ENCODE measurements at places on chromosomes 1 and 21.

DNA sequence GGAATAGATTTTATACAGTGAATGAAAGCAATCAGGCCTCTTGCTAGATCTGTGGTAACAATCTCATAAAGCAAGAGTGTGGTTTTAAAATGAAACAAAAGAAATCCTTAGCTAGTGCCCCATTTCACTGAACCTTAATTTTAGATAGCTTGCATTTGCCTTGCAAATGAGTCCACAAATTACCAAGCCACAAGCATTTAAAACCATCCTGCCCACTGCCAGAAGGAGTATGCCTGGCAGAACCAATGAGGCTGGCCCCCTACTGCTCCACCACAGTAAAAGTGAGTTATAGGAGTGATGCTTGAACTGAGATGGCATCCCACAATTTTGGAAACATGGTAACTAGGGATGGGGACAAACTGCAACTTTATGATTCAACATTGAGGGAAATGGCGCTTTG, 206.4 kb upstream of the LMO4 start:
- no peak for DNase-seq

GRCh38 chr1:246221485-246222255, 285.4 kb downstream of the SMYD3 start:
- no peak for DNase-seq

DNA sequence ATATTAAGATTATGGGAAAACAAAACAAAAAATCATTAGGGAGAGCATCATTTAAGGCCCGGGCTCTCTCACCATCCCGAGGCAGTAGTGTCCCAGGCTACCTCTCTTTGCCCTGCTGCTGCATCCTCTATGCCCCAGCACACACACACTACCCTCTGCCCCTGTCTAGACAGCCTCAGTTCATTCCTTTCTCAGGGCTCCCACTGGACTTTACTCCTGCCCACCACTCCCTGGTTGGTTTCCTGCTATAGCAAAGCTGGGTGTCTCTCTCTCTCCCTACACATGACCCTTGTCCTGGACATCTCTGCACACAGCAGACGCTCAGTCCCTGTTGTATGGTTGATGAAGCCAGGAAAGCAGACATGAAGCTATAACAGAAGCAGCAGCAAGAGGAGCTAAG, 30.7 kb downstream of the GNG12 start:
- no peak for DNase-seq

GRCh38 chr1:185322636-185323035, 5.6 kb upstream of the IVNS1ABP start:
- DNase-seq = no peak

DNA sequence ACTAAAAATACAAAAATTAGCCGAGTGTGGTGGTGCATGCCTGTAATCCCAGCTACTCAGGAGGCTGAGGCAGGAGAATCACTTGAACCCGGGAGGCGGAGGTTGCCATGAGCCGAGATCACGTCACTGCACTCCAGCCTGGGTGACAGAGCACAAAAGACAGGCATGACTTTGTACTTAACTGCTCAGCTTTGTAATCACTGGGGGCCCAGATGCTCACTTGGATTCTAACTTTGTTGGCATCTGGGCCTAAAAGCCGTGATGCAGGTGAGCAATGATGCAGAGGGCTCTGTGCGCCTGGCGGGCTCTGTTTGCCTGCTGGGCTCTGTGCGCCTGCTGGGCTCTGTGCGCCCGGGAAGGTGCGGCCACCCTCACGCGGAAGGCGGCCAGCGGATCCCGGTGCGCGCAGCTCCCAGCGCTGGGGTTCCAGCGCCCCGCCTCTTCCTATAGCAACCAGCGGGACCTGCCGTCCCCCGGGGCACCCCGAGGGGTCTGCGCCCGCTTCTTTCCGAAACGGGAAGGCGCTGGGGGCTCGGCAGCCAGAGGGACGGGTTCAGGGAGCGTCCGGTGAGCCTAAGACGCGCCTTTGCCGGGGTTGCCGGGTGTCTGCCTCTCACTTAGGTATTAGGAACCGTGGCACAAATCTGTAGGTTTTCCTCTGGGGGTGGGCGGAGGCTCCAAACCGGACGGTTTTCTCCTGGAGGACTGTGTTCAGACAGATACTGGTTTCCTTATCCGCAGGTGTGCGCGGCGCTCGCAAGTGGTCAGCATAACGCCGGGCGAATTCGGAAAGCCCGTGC, 31.7 kb downstream of the PRMT2 start:
- DNase-seq = no peak

GRCh38 chr1:161083748-161084596, 5.4 kb downstream of the NECTIN4 start:
- no peak for DNase-seq

GRCh38 chr1:216929870-216930582, 206.8 kb upstream of the ESRRG start:
- DNase-seq = peak; percentile 57

DNA sequence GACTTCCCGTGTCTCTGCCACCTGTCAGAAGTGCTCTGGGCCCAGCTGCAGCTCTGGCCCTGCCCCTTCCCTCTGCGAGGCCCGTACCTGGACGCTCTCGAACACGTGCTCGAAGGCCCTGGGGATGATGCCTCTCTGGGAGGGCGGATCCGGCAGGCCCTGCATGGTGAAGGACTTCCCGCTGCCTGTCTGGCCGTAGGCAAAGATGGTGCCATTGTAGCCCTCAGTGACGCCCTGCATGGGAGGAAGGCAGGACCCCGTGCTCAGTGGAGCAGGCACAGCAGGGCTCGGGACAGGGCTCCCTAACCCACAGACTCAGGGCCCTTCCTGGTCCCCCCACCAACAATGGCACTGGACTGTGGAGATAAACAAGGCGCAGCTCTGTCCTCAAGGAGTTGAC, 2.4 kb downstream of the KIF17 start:
- DNase-seq = no peak

- no peak for DNase-seq
These were observed 8.4 kb upstream of the FAAP20 start for GRCh38 chr1:2202843-2203601.

DNA sequence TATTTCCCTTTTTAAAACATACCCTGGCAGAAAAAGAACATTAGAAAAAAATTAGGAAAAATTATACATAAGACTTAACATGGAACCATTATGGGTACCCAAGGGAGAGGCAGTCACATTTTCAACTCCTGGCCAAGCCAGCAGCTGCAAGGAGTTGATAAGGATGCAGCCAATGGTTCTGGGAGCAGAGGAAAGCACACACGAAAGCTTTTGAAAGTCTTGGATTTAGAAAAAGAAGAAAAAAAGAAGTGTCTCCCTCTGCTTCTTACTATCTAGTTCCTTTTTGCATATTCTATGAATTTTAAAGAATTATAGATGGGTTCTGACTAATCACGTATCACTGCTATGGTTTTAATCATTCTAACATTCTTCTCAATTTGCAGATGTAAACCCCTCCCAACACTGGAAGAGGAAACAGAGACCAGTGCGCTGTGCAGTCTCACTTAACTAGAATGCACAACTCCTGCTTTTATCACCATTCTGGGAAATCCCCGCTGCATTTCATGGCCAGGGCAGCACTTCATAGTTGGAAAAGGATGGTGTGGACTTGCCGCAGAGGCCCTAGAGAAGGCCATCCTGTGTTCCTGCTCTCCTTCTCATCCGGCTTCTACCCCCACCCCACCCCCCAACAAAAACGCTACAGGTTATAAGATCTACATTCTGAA, 2.7 kb upstream of the CD58 start:
- no peak for DNase-seq

DNA sequence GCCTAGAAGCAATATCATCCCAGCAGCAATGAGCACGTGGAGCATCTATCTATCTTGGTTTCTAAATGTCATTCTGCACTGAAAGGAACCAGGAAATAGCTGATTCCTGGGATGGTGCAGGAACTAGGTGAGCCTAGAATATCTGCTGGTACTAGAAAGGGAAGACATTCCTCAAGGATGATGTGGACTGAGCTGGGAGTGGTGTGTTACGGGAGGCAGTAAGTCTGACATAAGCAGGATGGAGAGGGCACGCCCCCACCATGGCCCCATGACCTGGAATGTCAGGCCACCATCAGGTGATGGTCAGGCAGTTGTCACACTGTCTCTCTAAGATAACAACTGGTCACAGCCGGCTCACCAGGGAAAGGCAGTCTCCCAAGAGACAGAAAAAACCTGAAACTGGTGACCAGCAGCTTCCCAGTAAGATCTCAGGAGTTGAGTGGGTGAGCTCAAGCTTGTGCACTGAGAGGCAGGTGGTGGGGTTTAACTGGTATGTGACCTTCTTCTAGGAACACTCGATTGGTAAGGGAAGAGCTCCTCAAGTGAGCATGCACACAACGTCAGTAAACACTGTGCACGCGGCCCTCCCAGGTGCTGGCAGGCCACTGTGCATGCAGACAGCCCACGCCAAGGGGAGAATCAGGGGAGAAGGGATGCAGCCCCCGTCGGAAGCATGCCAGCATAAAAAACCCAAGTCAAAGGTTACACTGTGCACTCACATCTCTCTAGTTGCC, 148.7 kb downstream of the ADSS2 start:
- DNase-seq = no peak

- DNase-seq = no peak
These were observed 1.9 kb downstream of the ELAVL4 start for GRCh38 chr1:50110656-50111055.

GRCh38 chr1:98454666-98455065, 206.9 kb upstream of the SNX7 start:
- DNase-seq = no peak

DNA sequence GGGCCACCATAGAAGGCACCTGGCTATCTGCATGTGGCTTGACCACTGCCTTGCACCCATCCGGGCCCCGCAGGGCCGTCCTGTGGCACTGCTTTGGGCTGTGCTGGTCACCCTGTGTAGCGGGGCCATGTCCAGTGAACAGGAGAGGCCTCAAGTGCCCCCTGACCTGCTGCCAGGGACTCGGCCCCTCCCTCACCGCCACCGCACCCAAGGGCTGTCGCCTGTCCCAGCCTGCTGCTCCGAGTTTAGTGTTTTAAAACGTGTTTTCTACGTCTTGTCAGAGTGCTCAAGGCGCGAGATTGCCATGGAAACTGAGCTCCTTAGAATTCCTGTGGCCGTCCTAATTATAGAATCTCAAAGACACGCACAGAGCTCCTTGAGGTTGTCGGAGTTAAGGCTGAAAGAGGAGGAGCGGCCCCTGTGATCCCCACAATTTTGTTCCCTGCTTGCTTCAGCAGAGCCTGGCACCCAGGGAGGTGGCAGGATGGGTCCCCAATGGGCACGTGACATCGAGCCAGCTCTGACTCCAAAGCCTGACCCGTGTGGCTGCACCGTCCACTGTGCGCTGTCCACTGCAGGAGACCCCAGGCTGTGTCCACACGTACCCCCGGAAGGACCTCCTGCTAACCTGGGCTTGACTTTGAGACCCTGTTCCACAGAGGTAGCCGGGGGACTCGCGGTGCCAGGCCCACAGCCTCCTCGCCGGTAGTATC, 66.2 kb downstream of the FAAP20 start:
- no peak for DNase-seq

GRCh38 chr1:240455228-240455821, 156.6 kb downstream of the GREM2 start:
- DNase-seq = no peak

DNA sequence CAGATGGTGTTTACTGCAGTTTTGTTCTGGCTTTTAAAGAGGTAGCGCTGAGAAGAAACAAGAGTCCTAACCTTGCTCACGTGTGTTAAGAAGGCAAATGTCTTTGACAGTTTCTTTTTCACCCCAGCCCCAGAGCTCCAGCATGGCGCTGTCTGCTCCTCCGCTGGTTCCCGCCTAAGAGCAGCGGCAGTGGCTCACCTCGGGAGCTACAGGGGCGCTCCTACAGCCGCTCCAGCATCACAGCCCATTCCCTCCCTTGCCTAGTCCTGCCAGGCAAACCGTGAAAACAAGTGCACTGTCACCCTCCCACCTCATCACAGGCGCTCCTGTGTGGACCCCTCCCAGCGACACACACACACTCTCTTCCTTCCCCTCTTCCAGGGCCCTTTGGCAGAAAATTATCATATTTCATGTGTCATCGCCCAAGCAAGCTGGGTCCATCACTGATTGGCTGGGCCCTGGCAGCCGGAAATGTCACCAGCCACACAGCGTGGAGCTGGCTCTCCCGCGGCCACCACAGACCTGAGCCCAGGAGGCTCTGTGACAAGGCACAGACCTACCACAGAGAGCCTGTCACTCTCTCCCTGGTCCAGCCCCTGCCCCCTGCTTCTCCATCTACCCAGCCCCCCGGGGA, 1.2 kb upstream of the HIVEP3 start:
- DNase-seq = no peak

DNA sequence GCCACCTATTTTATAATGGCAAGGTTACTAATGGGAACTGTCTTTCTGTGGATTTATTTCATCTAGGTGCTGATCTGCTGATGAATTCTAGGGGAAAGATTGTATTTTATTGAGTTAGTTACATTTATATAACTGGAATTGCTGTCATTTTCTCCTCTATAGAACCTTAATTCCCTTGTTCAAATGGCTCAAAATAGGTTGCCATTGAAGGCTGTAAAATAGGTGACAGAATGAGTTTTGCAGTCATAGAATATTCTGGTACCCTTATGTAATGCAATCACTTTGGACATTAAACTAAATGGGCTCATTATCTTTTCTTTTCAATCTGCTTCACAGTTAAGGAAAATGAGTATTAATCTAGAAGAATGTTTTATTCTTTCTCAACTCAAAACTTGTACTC, 131.0 kb downstream of the CTH start:
- DNase-seq = no peak

DNA sequence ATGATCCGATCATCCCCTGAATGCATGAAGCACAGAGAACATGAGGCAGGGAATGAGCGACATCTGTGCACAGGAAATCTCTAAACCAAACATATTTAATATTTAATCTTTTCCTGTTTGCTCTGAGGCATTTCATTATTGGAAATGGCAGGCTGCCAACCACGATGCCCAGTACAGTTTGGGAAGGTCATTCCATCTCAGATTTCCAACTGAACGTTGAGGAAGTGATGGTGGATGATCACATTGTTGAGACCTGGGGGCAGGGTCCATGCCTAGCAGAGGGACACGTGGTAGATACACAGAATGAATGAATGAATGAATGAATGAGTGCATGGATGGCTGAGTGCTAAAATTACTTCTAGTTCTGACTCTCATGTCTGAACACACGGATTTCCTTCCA, 15.9 kb upstream of the FASLG start:
- DNase-seq = no peak

DNA sequence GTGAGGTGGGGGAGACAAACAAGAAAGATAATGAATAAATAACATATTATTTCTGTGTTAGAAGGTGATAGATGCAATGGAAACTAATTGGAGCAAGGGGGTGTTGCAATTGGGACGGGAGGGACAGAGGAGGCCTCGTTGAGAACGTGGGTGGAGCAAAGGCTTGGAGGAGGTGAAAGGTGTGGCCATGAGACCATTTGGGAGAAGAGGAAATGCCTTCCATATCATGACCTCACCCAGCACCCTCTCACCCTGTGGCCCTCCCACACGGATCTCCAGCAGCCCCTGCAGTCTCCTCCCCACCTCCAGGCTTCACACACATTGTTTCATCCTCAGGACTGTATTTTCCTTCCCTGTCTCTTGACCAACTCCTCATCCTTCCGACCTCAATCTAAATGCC, 85.3 kb upstream of the ARHGAP29 start:
- no peak for DNase-seq
